ENCODE measurements at places on chromosomes 12 and 14.

DNA sequence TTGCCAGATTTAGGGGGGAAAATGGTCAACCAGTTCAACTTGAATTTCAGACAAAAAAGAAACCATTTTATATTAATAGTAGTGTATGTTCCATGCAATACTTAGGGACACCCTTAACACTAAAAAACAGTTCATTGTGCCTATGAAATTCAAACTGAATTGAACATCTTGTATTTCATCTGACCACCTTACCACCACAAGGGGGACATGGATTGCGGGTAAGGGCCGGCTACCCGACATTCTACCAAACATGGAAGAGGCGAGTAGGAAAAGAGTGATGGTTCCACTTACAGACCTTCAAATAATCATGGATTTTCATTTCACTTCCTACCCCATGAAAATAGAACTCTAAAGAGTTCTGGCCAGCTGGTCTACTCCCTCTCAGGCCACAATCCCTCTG is 10.3 kb upstream of the STK38L start:
- no peak for DNase-seq

GRCh38 chr12:3165078-3165980 is 88.2 kb downstream of the TSPAN9 start:
- no peak for DNase-seq

DNA sequence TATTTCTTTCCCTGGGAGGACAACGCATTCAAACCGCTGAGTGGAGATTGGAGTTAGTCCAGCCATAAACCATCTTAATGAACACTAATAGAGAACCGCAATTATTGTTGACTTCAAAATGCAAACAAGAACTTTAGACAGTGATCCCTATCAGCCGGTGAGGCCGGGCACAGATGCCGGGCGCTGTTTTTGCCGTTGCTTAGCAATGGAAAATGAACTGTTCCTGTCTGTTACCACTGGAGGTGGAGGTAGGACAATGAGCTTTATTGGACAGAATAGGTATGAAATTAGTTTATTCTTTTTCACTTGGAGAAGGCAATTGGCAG is 216.8 kb downstream of the TTC8 start:
- peak; percentile 44 for DNase-seq

- DNase-seq = no peak
Measured at GRCh38 chr12:116444590-116444943, 114.6 kb upstream of the MAP1LC3B2 start.

- no peak for DNase-seq
Measured at GRCh38 chr12:46265734-46266133, 3.1 kb downstream of the SLC38A1 start.

- DNase-seq = no peak
Measured at GRCh38 chr14:20302042-20302755, 3.6 kb downstream of the TTC5 start.

DNA sequence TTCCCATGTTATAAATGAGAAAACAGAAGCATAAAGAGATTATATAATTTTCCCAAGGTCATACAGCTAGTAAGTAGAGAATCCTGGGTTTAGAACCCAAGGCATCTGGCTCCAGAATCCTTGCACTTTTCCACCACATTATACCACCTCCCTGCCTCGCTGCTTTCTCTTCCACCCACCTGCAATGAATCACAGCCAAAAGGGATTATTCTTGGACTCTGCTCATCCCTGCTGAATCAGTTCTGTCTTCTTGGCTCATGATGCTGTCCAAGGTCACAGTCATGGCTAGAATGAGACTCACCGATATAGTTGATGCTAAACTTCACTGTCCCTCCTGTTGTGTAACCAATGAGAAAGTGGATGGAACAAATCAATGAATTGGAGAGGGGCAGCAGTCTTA is 356.6 kb downstream of the FUT8 start:
- DNase-seq = no peak

DNA sequence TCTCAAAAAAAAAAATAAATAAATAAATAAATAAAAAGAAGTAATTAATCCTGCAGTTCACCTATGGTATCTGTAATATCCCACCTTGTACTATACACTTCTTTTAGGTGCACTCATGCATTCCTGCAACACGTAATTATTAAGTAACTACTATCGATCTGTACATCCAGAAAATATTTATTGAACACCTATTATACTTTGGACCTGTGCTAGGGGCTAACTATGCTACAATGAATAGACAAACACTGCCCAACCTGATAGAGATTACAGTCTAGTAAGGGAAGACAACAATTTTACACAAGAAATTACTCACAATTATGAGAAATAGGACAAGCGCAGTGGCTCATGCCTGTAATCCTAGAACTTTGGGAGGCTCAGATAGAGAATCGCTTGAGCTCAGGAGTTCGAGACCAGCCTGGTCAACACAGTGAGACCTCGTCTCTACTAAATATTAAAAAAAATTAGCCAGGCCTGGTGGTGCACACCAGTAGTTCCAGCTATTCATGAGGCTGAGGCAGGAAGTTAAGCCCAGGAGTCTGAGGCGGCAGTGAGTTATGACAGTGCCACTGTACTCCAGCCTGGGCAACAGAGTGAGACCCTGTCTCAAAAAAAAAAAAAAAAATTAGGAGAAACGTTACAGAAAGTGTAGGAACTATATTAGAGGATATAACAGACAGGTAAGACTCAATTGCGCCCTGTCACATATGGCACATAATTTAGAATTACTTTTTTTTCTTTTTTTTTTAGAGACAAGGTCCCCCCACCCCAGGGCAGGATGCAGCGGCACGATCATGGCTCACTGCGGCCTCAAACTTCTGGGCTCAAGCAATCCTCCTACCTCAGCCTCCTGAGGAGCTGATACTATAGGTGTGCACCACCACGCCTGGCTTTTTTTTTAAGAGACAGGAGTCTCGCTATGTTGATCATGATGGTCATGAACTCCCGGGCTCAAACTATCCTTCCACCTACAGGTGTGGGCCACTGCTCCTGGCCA is 1.2 kb downstream of the NRDE2 start:
- DNase-seq = no peak

DNA sequence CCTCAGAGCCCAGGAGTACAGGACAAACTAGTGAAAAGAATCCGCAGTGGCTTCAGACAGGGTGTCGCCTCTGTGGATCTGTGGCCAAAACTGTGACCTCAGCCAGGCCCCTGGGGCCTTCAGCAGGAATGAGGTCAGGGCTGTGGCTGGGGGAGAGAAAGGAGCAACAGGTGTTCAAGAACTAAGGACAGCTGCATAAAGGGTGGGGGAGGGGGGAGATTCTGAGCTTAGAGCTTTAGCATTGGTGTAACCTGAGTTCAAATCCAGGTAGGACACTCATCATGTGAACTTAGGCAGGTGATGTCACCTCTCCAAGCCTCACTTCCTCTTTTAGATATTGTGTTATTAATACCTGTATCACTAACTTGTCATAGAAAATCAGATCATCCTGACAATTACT is 40.9 kb upstream of the CORO1C start:
- DNase-seq = no peak

DNA sequence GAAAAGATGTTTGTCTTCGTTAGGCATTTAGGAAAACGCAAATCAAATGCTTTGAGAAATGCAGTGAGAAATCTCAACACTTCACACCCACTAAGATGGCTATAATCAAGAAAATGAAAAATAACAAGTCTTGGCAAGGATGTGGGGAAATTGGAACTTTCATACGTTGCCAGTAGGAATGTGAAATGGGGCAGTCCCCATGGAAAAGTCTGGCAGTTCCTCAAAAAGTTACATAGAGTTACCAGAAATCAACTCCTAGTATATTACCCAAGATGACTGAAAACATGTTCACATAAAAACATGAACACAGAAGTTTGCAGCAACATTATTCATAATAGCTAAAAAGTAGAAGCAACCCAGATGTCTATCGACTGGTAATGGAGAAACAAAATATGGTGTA is 41.5 kb upstream of the LRTM2 start:
- DNase-seq = no peak

- no peak for DNase-seq
Measured at GRCh38 chr14:36508418-36509068, 11.5 kb downstream of the NKX2-1 start.
